Activated naive CD4-positive, alpha-beta T cell (primary cell): ENCODE measurements at places on chromosomes 12 and 14.

DNA sequence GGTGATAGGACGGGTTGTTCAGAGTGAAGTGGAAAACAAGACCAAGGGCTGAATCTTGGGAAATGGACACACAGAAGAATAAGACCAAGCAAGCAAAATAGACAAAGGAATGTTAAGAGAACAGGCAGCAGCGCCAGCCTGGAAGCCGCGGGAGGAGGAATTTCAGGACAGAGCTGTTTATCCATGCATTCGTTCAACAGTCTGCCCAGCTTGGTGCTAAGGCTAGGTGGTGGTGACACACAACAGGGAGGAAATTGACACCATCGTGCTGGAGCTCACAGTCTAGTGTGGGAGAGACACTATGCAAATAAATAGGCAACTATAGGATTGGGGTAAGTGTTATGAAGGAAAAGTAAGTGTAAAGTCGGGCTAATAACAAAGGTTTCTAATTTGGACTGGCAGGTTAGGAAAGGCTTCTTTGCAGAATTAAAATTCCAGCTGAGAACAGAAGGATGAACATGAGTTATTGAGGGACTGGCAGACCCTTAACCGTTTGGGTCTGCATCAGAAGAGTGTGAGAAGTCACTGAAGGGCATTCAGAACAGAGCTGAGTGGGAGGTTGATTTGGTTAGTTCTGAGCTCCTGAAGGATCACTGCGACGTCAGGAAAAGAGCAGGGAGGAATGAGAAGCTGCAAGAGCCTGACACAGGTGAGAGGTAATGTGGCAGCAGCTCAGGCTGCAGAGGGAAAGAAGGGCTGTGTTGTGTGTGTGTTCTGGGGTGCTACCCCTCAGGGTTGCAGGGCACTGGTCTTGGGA is 242.6 kb upstream of the FKBP4 start:
- DNase-seq, result no peak

- DNase-seq, result no peak
Measured at GRCh38 chr12:12903642-12904609, 12.6 kb downstream of the GPRC5A start.

DNA sequence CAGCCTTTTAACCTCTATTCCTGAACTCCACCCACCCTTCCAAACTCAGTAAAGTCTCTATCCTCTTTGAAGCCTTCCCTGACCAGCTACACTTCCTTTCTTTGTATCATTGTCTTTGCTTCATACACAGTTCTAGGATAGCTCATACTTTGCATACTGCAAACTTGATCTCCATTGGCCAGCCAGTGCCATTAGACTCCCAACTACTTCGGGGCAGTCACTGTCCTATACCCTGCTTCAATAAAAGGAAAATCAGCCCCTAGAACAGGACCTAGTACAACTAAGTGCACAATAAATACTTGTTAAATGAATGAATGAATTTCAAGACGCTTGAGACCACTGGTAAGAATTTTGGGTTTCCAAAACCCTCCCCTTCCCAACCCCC is 521 bp upstream of the PIP4K2C start:
- no peak for DNase-seq

- DNase-seq, result no peak
Measured at GRCh38 chr14:36996857-36997590, 175.4 kb downstream of the SLC25A21 start.

- DNase-seq, result no peak
Measured at GRCh38 chr12:3540387-3540990, 49.5 kb downstream of the PRMT8 start.

- DNase-seq, result no peak
Measured at GRCh38 chr12:105928436-105928835, 210.3 kb downstream of the NUAK1 start.

- DNase-seq, result no peak
Measured at GRCh38 chr12:100675432-100675831, 101.9 kb downstream of the GAS2L3 start.

DNA sequence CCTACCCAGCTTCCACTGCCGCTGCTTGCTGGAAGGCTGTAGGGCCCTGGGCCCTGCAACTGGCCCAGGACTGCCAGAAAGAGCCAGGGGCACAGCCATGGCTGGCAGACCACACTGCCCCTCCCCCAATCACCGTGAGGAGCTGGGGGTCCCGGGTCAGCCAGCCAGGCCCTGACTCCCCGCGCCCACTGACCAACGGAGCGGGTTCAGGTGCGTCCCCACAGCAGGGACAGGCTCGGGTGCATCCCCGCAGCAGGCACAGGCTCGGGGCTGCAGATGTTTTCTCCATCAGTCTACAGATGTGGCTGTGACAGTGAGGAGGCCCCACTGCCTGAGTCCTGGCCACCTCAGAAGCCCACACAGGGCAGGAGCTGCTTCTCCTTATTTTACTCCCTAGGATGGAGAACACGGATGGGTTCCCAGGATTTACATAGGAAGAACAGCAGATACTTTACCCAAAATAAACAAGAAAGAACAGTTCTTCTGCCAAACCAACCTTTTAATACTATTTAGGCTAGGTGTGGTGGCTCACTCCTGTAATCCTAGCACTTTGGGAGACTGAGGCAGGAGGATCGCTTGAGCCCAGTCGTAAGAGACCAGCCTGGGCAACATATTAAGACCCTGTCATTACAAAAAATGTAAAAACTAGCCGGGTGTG is 61.1 kb downstream of the TESC start:
- DNase-seq, result no peak

- DNase-seq, result no peak
Measured at GRCh38 chr14:79829405-79830166, 381.7 kb downstream of the DIO2 start.

GRCh38 chr14:90903101-90903500 is 86.9 kb upstream of the TTC7B start:
- DNase-seq, result peak; percentile 13

GRCh38 chr14:23384364-23385080 is 7.7 kb downstream of the CMTM5 start:
- no peak for DNase-seq

- peak; percentile 35 for DNase-seq
Measured at GRCh38 chr14:106694638-106695393, 1168.4 kb downstream of the TMEM121 start.

DNA sequence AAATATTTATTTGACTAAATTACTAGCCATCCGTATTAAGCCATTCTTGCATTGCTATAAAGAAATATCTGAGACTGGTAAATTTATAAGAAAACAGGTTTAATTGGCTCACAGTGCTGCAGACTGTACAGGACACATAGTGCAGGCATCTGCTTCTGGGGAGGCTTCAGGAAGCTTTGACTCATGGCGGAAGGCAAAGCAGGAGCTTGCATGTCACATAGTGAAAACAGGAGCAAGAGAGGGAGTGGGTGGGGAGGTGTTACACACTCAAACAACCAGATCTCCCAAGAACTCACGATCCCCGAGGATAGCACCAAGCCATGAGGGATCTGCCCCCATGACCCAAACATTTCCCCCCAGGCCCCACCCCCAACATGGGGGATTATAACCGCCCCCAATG is 26.7 kb upstream of the RAB21 start:
- no peak for DNase-seq

DNA sequence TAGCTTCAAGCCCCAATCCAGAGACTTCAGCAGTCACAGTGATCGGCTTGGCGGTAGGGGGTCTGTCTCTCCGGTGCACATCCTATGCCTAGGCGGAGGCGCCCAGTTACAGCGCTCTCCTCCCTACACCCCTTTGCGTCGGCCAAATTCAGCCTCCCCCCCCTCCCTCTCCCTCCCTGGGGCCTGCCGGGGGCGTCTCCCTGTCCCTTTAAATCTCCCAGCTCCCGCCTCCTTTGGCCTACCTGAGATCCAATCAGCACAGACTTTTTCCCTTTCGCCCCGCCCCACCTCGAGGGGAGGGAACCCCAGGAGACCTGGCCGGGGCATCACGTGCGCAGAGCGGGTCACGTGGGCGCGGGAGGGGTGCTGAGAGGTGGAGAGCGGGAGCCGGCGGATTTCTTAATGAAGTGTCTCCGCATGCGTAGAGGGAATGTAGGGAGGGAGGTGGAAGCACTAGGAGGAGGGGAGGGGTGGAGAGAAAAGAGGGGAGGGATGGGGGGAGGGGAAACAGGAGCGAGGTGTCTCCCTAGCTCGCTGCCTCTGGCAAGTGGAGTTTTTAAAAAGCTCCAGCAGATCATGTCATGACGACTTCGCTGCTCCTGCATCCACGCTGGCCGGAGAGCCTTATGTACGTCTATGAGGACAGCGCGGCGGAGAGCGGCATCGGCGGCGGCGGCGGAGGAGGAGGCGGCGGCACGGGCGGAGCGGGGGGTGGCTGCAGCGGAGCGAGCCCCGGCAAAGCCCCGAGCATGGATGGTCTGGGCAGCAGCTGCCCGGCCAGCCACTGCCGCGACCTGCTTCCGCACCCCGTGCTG is at the start of gene HOXC13:
TSS of gene HOXC13 (plus strand) at position 506 of the 815 bp plus-strand sequence. CDS start at position 582, 76 bp downstream.
- no peak for DNase-seq

- no peak for DNase-seq
Measured at GRCh38 chr14:81164167-81164774, 56.5 kb downstream of the GTF2A1 start.

DNA sequence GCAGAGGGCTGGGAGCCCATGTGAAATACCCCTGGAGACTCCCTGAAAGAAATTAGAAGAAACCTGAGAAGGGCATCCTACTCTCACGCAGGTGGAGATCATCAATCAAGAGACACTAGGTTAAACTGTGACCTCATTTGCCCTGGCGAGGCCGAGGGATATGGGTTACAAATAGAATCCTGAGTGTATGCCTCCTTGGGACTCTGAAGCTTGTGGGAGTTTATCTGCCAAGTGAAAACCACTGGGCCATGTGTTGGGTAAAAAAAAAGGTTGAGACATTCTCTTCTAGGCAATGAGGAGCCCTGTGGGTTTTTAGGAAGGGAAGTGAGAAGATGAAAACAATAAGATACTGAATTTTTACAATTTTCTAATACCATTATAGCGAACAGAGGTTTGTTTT is 160.7 kb upstream of the ARID2 start:
- no peak for DNase-seq

- no peak for DNase-seq
Measured at GRCh38 chr12:49232940-49233841, 31.7 kb upstream of the TUBA1C start.

DNA sequence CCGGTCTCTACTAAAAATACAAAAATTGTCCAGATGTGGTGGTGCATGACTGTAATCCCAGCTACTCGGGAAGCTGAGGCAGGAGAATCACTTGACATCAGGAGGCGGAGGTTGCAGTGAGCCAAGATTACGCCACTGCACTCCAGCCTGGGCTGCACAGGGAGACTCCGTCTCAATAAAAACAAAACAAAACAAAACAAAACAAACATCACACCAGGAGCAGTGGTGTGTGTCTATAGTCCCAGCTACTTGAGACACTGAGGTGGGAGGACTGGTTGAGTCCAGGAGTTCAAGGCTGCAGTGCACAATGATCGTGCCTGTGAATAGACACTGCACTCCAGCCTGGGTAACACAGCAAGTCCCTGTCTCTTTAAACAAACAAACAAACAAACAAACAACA is 89.5 kb upstream of the HECTD1 start:
- no peak for DNase-seq

GRCh38 chr12:131102991-131103668 is 149.4 kb downstream of the ADGRD1 start:
- no peak for DNase-seq

DNA sequence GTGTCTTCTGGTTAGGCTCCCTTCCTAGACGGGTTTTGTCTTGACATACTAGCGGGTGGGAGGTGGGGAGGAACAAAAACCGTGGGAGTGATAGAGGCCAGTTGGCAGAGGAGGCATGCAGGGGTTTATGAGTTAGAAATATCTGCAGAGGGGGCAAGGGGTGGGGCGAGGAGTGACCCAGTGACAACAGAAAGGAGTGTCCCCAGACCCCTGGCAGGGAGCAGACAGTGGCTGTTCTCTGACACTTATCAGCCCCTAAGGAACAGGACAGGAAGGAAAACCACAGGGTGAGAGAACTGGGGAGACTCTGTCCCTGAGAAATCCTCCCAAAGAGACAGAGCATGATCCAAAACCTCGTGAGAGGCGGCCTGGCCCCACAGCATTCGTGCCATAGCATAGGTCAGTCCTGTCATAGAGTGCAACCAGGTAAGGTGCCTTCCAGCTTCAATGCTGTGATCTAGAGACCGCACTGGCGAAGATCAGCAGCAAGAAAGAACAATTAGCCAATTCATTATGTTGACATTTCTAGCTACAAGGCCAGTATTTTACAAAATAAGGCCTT is 141.4 kb downstream of the CRADD start:
- DNase-seq, result no peak

DNA sequence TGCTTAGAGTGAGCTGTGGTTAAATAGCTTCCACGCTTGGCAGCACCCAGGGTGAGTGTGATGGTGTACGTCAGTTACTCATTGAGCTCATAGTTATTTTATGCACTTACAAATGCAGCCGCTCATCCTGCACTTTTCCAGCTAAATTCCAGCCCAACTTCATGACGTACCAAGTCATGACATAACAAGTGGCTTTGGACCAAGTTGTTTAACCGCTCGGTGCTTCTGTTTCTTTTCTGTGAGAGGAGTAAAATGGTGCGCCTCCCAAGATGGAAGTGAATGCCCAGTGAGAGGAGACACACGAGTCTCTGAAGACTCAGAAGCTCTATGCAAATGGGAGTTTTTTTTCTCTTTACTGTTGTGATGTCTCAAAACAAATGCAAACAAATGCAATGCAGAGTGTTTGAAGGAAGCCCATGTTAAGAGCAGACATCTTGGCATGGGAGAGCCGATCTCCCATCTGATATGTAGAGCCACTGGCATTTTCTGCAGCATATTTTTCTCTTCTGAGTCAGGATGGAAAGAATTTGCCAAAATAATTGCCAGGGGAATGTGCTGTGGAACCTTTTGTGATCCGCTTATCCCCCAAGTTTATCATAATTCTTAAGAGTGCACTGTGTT is 72.2 kb downstream of the FBXW8 start:
- no peak for DNase-seq

DNA sequence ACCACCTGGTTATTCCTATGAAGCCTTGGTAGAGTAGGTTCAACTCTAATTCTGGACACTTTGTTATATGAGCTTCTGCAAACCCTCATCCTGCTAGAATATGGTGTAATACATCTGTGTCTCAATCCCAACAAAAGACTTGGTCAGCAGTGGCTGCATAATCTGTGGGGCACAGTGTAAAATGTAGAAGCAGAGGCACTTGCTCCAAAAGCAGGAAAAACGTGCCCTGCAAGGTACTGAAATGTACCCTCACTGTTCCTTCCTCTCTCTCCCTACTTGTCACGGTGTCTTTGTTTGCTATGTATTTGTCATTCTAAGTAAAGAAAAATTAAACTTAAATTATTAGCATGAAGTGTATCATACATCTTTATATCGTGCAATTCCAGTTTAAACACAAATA is 267.9 kb downstream of the BCL11B start:
- no peak for DNase-seq

- no peak for DNase-seq
Measured at GRCh38 chr12:15265875-15266274, 44.7 kb upstream of the RERG start.
